ENCODE measurements at places on chromosomes 12 and 14.

DNA sequence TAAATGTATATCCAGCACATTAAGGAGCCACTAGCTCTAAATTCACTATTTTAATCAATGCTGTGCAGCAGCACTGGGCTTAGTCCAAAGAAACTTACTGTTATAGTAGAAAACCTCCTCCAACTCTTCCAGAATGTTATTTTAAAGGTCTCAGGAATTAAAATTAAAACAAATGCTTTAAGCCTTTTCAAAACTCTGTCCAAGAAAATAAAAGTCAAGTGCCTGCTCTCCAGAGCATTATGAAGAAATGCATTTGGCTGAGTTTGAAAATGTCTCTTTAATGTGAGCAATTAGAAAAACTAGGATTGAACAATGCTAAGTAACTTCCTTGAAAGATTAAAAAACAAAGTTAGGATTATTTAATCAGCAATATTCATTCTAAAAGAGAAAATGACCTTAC, 322.4 kb upstream of the DCN start:
- DNase-seq, result no peak

- no peak for DNase-seq
Measured at GRCh38 chr14:94644102-94644535, 31.9 kb downstream of the SERPINA3 start.

GRCh38 chr12:24463375-24463774, 485.5 kb downstream of the BCAT1 start:
- no peak for DNase-seq

DNA sequence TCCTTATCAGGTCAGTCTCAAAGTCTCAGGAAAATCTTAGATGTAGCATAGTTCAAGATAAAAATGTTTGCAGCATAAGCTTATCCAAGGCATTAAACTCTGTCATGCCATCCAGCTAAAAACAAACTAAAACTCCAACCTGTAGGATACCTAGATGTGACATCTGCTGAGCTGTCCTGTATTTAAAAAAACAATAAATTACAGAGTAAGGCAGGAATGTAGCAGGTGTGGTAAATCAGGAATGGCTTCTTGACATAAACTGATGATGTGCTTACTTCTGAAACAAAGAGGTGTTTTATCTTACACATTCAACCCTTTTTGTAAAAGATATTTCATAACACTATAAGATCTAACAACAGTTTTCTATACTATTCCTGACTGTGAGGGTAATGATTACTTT, 30.6 kb upstream of the DLGAP5 start:
- DNase-seq, result no peak

- no peak for DNase-seq
Measured at GRCh38 chr14:61841145-61841544, 78.9 kb downstream of the SNAPC1 start.

- DNase-seq, result no peak
Measured at GRCh38 chr14:32078023-32078857, 1.1 kb downstream of the ARHGAP5 start.

DNA sequence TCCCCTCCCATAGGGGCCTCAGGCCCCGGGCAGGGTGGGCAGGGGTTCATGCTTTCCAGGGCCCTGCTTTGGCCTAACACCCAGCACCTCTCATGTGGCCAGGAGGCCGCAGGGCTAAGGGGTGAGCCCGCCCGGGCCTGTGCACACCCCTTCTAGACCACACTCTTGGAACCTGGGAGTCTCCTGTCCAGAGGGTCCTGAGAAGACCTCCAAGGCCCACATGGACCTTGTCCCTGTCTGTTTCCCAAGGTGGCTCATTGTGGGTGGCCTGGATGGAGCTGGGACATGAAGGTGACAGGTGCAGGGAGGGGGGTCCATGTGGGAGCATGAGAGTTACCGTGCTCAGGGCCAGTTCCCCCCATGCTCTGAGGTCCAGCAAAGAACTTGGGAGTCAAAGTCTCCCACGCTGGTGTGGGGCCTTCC, 11.6 kb downstream of the DLK1 start:
- DNase-seq, result no peak

DNA sequence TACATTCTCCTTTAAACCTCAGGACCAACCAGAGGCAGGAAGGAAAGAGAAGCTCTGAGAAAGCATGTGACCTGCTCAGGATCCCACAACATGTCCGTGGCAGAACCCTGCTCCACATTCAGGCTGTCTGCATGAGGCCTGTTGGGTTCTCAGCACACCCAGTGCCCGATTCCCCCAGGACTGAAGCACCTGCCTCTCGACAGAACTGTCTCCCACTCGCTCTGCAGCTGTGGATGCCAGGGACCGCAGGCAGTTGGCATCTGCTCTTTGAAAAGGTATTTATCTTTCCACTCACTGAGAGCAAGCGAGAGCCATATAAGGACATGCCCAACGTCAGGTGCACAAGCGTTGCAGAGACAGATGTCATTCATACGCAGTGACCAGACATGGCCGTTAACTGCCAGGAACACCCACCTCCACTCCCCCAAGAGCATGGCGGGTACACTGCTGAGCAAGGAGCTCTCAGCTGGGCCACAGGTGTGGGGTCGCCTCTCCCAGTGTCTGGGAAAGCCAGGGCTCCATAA, 18.9 kb downstream of the PITPNM2 start:
- no peak for DNase-seq

DNA sequence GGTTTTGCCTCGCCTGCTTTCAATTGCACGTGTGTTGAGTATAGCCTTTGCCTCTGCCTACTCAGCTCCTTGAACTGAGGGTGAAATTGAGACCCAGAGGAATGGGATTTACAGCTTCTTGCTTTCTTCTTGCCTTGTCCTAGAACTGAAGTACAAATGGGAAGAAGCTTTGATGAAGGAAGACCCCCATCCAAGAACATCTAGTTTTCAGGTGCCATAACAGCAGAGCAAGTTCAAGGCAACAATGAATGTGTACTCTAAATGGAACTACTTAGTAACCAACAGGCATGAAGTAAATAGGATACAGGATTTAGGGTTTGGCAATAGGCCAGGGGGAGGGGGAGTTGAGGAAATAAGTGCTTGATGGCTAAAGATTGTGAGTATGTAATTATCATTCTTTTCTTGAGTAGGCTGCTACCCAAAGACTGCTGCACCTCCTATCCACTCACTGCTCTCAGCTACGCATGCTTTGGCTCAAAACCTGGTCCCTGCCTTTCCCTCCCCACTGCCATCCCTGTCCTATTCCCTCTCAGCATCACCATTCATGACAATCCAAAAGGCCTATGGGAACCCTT, 2.1 kb downstream of the GPX2 start:
- no peak for DNase-seq

DNA sequence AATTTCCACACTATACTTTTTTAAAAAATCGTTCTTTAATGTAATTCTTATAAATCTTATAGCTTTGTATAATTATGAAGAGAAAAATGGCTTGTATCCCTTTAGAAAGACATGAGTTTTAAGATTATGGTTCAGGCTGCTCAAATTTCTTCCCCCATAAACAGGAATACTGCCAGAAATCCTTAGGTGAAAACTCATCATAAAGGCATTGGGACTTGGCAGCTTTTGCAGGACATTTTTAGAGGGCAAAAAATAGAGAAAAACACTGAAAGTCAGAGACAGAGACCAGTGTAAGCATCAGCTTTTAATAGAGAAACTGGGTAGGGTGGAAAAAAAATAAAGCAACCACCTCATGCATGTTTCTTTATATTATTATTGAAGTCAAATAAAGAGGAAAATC, 29.1 kb downstream of the LRRK2 start:
- no peak for DNase-seq

- DNase-seq, result no peak
Measured at GRCh38 chr12:90404071-90404470, 550.9 kb downstream of the CCER1 start.

GRCh38 chr12:78684419-78684818, 180.2 kb upstream of the SYT1 start:
- no peak for DNase-seq

DNA sequence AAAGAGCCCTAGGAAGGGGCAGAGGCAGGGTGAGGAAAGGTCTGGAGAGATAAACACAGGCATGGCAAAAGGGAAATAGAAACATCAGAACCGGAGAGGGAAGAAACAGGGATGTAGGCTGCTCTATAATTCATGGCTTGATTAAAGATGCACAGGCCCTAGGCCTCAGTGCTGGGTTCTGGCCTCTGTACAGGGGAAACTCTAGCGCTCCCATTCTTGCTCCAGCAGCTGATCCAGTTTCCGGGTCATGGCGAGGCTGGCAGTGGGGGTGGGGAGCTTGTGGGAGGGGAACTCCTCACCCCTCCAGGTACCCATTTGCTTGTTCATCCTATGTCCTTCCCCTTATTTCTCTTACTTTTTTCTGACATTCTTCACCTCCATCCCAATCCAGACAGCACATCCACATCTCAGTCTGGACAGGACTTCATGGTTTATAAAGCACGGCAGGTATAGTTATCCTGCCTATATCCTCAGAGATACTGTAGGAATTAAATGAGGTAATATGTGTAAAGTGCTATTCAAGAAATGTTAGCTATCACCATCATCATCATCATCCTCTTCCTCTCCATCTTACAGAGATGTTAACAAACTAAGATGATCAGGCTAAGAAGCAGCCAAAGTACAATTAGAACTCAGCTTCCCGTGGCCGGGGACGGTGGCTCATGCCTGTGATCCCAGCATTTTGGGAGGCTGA, 8.0 kb upstream of the GPR84 start:
- DNase-seq, result no peak

- no peak for DNase-seq
Measured at GRCh38 chr12:115697340-115697739, 580.2 kb downstream of the MED13L start.

DNA sequence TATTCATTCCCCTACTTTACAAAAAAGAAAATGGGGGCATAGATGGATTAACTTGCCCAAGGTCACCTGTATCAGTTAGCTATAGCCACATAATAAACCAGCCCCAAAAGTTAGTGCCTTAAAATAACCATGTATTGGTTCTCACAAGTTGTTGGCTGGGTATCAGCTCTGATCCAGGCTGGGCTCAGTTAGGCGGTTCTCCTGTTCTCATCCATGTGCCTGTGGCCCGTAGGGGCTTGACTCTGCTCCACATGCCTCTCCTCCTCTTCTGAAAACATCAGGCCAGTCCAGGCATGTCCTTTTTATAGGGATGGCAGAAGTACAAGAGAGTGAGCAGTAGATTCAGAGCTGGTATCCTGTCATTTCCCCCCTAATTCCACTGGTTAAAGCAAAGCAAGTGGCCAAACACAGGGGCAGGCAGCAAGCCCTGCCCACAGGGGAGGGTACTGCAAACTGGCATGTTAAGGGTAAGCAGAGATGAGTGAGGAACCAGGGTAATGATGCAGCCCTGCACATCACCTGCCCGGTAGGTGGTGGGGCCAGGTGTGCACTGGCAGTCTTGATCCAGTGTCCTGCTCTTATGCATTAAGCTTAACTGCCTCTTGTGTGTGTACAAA, 47.9 kb upstream of the TUNAR start:
- no peak for DNase-seq

- DNase-seq, result no peak
Measured at GRCh38 chr12:90234472-90234871, 525.8 kb upstream of the ATP2B1 start.

GRCh38 chr12:88325816-88326189, 183.7 kb downstream of the TMTC3 start:
- DNase-seq, result no peak

GRCh38 chr14:64060648-64061096, 207.9 kb downstream of the SYNE2 start:
- no peak for DNase-seq

DNA sequence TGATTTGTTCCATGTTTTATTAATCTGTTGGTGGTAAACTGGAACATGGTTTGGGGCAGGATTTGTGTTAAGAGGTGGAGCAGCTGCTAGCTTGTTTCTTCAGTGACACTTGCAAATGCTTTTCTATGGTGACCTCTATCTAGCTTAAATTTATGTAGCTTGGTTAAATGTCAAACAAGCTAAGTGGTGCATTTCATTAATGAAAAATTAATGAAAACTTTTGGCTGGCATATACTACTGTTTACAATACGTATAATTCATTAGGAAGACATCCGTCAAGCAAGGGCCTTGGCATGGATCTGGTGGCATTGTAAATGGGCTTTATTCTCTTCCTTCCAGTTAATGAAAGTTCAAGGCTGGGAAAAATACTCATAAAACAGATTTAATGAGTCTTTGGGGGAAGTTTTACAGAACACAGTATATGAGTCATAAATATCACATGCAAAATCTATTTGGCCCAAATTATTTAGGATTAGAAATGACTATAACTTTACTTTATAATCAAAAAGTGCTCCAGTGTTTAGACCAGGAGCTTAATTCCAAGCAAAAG, 807.7 kb upstream of the SEL1L start:
- DNase-seq, result no peak

- DNase-seq, result no peak
Measured at GRCh38 chr12:130517588-130517987, 179.9 kb downstream of the PIWIL1 start.

DNA sequence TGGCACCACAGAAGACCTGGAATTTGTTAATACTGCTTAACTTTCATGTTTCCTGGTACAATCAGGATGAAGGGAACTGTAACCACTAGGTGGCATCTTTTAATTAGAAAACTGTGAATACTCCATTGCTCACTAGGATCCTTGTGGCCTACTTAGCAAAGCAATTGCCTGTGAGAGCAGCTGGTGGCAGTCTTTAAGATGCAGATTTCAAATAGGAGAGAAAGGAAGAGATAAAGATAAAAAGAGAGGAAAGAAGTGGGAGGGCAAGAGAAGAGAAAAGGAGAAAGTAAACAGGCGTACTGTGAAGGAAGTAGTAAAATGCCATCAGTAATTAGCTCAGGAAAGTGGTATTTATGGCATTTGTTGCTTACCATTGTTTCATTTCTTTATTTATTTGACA, 114.5 kb downstream of the RAD51B start:
- no peak for DNase-seq

DNA sequence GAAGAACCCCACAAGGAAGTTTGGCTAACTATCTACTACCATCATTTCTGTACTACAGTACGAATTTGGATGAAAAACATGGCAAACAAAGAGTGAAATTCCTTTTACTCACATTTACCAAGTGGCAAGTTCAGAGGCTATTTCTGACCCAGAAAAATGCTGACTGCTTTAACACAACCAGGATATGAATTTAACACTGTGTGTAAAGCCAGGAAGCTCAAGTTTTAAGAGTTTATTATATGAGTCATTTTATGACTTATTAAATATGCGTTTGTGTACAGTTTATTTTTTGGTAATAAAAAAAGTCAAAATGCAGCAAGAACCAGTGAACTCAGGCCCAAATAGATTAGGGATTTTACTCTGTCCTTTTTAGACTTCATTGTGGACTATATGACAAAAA, 58.4 kb upstream of the STAC3 start:
- DNase-seq, result no peak

DNA sequence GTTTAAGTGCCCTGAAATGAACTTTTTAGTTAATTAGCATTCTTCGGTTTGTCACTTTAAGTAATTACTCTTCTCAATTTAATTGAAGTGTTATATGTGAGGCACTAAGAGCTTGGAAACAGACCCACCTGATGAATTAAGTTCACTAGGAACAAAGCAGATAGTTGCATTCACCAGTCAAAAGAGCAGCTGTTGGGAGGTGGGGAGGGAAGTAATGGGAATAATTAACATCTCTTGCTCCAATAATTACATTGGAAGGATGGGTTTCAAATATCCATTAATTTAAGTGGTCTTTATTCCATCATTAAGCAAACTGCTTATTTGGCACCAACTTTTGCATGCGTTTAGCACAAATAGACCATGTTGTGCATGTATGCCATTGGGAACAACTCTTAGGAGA, 667.2 kb downstream of the GALC start:
- DNase-seq, result no peak

Data from stimulated activated CD4-positive, alpha-beta T cell treated with anti-CD3 and anti-CD28 coated beads, Interleukin-1b, Interleukin-23, amount 100 ng/mL, for 1 hour (primary cell).